ENCODE measurements at places on chromosomes 13 and 19.

DNA sequence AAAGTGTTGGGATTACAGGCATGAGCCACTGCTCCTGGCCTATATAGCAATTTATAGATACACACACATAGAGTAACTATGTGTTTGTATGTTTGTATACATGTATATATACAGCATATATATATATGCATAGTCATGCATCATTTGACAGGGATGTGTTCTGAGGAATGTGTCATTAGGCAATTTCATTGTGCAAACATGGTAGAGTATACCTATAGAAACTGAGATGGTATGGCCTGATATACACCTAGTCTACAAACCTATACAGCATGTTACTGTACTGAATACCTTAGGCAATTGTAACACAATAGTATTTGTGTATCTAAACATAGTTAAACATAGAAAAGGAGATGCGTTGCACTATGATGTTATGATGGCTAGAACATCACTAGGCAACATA, 53.0 kb upstream of the PCCA start:
- DNase-seq, result no peak

GRCh38 chr19:48397263-48398101, 4.0 kb downstream of the GRIN2D start:
- DNase-seq, result no peak

DNA sequence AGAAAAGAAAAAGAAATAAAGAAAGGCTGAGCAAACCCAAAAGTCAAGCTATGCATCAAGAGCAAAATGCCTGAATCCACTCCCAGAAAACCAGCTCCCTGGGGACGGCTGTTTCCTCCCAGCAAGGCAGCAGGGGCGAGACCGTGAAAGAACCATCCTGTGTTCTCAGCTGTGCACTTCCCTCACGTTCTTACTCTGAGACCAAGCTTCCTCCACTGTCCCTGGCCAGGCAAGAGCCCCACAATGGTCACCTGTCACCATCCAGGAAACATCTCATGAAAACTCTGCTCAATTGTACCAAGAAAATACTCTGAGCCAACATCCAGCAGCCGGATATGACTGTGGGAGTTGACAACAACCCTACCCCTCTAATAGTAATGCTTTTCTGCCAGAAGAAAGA, 22.9 kb downstream of the RAB20 start:
- DNase-seq, result no peak

- DNase-seq, result no peak
Measured at GRCh38 chr13:44074611-44075010, 194.9 kb downstream of the LACC1 start.

- peak; percentile 24 for DNase-seq
Measured at GRCh38 chr19:12647490-12648071, 19.0 kb downstream of the MAN2B1 start.

DNA sequence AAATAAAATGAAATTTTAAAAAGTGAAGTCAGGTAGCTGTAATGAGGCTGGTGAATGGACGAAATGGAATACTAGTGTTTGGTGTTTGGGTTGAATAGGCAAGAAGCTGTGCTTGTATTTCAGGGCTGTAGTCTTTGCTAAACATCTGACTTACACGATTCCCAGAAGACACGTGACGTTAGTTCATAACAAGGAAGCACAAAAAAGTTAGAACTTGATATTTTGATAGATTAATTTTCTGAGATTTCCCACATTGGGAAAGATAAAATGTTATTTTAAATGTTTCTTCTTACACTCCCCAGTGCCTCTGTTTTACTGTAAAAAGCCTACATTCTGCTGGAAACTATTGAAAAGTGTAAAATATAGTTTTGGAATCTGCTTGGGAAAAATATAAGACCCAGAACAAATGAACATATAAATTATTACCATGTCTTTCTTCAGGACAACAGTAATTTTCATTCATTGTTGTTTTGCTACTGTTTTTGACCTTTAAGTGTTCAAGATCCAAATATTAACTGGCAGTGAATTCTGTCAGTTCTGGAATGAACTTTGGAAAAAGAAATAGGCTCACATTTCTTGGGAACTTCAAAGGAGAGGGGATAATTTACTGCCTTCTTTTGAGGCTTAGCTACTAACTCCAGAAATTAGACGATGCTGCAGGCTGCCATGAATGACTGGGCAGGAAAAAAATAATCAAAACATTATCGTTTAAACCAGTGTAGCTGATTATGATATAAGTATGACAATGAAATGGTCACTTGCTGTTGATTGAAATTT, 241.3 kb downstream of the SLITRK6 start:
- no peak for DNase-seq

GRCh38 chr13:75789451-75790197, 153.5 kb downstream of the LMO7 start:
- DNase-seq, result no peak

- no peak for DNase-seq
Measured at GRCh38 chr13:113584870-113585671, 518 bp downstream of the TFDP1 start.

- no peak for DNase-seq
Measured at GRCh38 chr13:100521851-100522617, 66.6 kb downstream of the GGACT start.

GRCh38 chr13:31056644-31057271, 104.9 kb downstream of the HSPH1 start:
- no peak for DNase-seq

- no peak for DNase-seq
Measured at GRCh38 chr19:46720503-46721239, 3.8 kb upstream of the PRKD2 start.

- DNase-seq, result no peak
Measured at GRCh38 chr13:75855216-75855615, 219.1 kb downstream of the LMO7 start.

- no peak for DNase-seq
Measured at GRCh38 chr13:105871326-105871725, 664.1 kb downstream of the EFNB2 start.

DNA sequence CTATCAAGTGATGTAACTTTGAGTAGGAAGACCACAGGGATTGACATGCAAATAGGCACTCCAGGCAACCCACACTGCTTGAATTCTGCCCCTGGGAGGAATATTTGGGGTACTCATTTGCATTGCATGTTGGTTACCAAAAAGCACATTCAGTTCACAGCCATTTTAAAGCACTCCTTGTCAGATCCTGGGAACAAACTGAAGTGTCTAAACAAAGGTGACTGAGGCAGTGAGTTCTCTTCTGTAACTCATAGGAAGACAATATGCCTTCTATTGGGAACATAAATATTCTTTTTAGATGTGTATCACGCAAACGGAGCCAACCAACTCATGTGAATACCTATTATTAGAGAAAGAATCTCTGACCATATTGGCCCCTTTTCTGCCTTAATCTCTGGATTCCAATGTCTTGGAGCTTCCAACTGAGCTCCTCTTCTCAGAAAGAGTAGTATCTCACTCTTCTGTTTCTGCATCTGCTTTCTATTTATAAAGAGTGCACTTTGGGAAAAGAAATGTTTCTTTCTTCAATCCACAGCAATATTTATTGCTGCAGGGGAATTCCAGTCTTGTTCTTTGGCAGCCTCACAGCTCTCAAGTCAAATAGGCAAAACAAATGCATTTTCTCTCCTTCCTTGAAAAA, 125.7 kb upstream of the NBEA start:
- DNase-seq, result peak; percentile 46

DNA sequence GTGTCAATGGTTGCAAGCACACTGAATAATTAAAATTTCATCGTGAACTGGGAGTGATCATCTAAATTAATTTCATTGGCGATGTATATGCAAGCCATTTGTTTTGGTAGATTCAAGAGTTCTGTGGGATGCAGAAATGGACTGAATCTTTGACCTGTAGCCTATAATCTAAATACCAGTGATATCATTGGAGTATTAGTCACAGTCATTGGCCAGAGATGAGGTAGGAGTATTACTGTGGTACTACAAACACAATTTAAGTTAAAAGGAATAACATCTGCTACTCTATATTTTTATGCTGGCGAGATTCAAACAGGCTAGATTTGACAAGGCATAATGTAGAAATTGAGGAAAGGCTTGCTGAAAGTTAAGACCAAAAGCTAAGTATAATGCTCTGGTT, 14.0 kb downstream of the FRY start:
- DNase-seq, result no peak

- no peak for DNase-seq
Measured at GRCh38 chr19:17248011-17248776, 2.5 kb upstream of the NR2F6 start.

DNA sequence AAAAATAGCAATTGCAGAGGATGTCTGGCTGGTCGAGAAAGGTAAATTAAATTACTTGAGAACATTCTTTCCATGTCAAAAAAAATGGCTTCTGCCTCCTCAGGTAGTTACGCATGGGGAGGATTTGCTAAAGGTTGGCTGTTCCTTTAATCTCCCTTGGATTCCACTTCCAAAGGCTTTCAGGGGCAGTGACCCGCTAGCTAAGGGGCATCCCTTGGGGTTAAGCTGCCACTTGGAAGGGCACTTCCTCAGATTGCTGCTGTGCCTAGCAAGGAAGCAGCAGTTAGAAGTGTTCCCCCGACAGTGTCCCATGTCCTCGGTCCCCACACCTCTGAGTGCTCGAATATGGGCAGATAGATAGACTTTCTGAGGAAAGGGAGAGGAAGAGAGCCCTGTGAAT, 108.5 kb downstream of the RGCC start:
- no peak for DNase-seq

- peak; percentile 88 for DNase-seq
Measured at GRCh38 chr13:45500492-45501174, 35.9 kb downstream of the COG3 start.

- DNase-seq, result no peak
Measured at GRCh38 chr13:50452028-50452427, 391.5 kb downstream of the DLEU7 start.

GRCh38 chr13:73816702-73817101, 317.5 kb downstream of the KLF12 start:
- DNase-seq, result no peak

DNA sequence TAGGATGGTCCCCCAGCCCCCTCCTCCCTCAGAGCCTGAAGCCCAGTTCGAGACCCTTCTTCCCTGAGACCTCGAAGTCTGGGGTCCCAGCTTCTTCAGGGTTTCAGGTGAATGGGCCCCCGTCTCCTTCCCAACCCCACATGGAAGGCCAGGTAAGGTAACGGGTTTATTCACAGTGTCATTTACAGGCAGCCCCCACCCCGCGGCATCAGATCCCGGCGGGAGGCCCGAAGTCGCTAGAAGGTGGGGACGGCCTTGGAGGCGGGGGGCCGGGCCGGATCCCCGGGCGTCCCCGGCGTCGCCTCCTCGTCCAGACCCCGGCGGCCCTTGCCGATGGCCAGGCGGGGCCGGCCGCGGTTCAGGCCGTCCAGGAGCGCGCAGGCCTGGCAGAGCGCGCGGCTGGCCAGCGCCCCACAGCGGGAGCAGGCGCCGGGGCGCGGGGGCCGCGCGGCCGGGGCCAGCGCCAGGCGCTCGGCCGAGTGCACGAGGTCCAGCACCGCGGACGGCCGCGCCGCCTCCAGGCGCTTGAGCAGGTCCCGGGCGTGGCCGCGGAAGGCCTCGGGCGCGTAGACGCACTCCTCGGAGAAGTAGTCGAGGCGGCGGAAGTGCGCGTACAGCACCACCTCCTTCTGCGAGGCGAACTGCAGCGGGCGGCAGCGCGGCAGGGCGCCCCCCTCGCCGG, 9.7 kb downstream of the CTU1 start:
- peak; percentile 32 for DNase-seq

- DNase-seq, result no peak
Measured at GRCh38 chr19:23783636-23784035, 24.9 kb upstream of the ZNF681 start.

GRCh38 chr13:30974350-30974749, 41.9 kb downstream of the TEX26 start:
- DNase-seq, result no peak

- DNase-seq, result no peak
Measured at GRCh38 chr13:51595416-51595815, 11.2 kb downstream of the WDFY2 start.

DNA sequence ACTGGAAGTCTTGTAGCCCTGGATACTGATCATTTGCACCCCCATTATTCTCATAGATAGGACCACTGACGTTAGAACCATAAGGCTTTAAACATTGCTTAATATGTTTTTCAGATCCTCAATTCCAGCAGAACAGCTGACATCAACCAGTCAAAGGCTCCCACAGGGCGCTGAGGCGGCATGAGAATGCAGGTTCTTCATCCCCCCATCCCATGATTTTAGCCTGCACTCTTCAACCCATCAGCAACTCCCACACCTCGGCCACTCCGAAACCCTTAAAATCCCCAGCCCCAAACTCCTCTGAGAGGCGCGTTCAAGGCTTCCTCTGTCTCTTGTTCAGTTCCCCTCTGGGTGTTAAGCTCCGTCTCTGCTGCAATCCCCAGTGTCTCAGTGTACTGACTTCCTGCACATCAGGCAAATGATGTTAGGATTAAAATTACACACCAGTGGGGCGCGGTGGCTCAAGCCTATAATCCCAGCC, 24.3 kb upstream of the LAMP1 start:
- no peak for DNase-seq

DNA sequence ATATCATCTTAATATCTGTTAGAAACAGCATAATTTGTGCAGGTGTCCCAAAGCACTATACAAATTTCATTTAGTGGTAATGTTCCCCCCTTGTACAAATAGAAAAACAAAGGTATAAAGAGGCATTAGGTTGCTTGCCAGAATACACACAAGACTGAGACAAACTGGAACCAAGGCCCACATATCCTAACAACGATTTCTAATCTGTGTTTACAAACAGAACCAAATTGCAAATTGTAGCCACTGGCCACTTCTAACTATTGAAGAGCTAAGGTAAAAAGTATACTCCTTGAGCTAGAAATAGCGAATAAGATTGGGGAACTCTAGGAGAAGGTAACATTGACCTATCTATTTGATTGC, 526.1 kb downstream of the KLF12 start:
- DNase-seq, result no peak

All from fibroblast of skin of right quadriceps (primary cell).